ENCODE measurements at places on chromosomes 4 and X.

- no peak for DNase-seq
Measured at GRCh38 chrX:103367502-103367901, 8.8 kb upstream of the BEX3 start.

- DNase-seq: no peak
Measured at GRCh38 chrX:1109580-1110119, 102.8 kb downstream of the CRLF2 start.

DNA sequence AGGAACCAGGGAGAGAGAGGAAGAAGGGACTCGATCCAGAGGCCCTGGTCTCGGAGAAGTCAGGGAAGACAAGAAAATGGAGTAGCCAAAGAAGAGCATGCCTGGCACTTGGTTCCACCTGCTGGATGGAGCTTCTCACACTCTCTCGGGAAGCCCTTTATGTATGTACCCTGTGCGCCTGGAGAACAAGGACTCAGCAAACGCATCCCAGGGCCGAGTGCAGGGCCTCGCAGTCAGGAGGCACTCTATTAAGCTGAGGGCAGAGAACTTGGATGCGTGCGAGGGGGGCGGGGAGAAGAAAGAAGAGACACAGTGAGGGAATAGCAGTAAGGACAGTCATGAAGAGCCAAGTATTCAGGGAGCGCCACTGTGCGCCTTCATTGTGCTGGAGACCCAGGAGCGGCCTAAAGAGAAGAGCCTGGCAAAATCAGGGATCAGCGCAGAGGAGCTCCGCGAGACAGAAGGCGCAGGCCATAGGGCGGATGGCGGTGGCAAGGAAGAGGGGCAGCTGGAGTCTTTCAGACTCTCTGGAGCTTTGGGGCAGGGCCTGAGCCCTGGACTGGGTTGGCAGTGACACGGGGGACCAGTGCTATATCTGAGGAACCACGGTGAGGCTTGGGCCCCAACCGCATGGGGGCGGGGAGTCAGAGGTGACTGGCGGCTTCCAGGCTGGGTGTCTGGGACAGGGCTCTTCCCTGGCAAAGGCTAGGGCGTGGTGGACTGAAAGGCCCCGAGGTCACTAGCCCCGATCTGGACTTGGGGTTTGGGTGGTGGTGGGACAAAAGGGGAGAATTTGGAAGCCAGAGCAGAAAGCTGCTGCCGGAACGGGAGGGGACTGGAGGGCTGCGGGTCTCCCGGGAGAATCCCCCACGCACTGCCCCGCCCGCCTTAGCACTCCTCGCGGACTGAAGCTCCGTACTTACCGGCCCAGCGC is 1.9 kb upstream of the SEPTIN6 start:
- DNase-seq: no peak

- no peak for DNase-seq
Measured at GRCh38 chrX:96906741-96907140, 23.0 kb downstream of the RPA4 start.

DNA sequence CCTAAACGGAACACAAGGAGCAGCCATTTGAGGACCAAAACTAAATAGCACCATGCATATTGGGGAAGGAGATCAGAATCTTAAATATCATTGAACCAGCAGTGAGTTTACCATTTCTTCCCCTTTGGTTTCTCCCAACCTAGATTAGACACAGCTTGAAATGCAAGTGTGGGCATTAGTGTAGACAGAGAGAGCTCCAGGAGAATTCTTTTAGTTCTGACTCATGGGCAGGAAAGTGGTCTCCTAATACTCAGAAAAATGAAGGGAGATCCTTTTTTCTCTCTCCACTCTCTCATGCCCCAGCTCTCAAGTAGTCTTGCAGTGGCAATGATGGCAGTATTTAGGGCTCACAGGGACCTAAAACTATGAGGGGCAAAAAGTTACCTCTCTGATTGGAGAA is 567.9 kb downstream of the INPP4B start:
- DNase-seq: no peak

DNA sequence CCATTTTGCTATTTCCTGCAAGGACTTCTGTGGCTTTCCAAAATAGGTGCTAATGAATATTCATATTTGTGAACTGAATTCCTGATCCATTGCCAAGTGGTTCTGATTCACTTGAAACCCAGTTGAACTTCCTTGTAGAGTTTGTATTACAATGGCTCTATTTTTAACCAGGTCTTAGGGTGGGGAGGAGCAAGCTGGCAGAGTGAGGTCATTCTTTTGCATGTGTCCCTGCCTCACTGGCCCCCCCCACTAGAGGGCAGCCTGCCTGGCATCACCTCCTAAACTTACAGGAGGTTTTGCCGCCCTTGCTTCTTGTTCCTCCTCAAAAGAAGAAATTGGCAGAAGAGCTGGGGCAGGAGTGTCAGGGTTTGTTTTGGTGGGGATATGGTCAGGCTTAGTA is 10.5 kb downstream of the PTTG2 start:
- DNase-seq: no peak

GRCh38 chr4:8464381-8464780 is 23.8 kb downstream of the TRMT44 start:
- DNase-seq: no peak

DNA sequence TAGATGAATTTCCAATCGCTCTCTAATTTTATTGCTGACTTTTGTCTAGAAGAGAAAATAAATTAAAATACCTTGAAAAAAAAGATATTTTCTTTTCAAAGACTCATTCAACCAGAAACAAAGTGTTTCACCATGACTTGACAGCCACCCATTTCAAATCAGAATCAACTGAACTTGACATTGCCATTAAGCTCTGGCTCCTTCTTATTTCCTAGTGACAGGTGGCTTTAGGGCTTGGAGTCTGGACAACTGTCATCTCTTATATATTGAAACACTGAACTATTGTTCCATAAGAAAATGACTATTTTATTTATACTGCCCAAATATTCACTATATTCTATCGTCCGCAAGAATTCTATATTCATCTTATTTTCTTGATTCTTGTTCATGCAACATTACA is 229.2 kb downstream of the SLC39A8 start:
- no peak for DNase-seq

DNA sequence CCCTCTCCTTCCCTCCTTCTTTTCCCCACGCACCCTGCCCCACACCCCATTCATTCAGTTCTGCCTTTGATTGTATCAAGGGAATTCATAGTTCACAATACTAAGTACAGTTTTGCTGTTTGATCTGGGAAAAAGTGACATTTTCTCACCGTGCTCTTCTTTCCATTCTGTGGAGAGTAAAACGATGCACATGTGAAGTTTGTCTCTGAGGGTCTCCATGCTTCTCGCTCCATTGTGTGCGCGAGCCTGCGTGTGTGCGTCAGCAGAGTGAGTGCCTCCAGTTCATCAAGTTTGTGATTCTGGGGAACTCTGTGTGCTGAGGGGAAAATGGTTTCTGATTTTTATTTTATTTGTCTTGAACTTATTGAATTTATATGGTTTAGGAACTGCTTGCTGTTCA is 1.9 kb downstream of the STK26 start:
- no peak for DNase-seq

GRCh38 chr4:1202526-1203011 is 30.2 kb upstream of the SPON2 start:
- no peak for DNase-seq
